T follicular helper cell (primary cell): ENCODE measurements at places on chromosomes 16 and 17.

- DNase-seq, result no peak
These were observed 5.6 kb downstream of the TOP3A start for GRCh38 chr17:18309202-18309601.

DNA sequence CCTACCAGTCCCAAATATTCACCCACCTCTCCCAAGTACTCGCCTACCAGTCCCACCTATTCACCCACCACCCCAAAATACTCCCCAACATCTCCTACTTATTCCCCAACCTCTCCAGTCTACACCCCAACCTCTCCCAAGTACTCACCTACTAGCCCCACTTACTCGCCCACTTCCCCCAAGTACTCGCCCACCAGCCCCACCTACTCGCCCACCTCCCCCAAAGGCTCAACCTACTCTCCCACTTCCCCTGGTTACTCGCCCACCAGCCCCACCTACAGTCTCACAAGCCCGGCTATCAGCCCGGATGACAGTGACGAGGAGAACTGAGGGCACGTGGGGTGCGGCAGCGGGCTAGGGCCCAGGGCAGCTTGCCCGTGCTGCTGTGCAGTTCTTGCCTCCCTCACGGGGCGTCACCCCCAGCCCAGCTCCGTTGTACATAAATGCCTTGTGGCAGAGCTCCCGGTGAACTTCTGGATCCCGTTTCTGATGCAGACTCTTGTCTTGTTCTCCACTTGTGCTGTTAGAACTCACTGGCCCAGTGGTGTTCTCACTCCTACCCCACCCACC is 29.8 kb downstream of the POLR2A start:
- DNase-seq, result no peak

GRCh38 chr16:66134875-66135274 is 231.6 kb upstream of the CDH5 start:
- no peak for DNase-seq

DNA sequence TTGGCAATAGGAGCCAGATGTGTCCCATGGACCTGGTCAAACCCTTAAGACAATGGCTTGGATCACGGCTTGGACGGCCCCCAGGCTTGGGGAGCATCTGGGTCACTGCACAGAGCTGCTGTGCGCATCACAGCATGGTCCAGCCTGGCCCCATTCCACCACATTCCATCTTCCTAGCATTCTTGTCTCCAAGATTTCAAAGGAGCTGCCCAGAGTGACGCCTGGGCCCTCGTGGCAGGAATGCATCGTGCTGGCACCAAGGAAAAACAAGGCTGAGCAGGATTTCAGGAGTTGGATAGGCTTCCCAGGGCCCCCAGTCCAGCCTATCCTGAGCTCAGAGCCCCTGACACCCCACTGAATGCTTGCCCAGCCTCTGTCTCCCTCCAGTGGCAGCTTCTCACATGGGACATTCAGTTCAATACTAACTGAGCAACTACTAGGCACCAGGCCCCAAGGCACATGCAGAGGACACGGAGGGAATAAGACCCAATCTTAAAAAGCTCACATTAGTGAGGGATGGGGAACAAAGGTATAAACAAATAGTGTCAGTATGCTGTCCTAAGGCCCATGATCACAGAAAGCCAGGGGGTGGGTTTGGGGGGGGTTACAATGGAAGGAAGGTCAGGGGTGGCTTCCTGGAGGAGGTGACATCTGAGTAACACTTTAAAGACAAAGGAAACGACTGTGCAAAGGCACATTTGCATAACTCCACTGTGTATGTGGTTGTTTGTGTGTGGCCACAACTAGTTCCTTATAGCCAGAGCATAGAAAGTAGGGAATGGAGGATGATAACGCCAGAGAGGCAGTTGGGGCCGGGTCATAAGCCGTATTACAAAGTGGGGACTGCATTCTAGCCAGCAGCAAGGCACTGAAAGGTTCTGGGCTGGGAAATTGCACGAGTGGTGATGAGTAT is 34.1 kb downstream of the TK2 start:
- DNase-seq, result no peak

DNA sequence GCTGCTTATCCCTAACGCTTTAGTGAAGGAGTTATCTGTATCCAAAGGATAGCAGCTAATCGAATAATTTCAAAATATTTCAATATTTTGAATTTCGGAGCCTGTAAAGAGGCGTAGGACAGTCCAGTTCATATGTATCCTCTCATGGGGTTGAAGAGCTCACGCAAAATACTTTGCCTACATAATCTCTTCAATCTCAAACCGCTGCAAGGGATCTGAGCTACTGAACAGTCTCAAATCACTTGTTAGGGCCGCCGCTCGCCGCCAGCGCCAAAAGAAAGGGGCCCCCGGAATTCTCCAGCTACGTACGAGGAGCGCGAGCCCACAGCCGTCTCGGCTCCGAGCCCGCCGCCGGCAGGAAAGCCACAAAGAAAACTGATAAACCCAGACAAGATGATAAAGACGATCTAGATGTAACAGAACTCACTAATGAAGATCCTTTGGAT is 601 bp upstream of the RFWD3 start:
- no peak for DNase-seq

DNA sequence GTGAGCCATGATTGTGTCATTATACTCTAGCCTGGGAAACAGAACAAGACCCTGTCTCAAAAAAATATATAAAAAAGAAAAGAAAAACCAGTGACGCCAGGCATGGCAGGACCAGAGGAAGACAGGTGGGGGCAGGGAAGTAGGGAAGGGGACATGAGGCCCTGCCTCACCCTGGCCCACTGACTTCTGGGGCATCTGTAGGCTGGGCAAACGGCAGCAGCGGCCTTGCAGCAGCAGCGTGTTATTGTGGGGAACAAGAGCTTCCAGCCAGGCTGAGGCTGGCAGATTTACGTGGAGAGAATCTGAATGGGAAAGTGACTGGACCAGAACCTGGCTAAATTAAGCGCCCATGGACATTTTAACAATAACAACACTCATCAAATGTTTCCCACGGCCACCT is 19.4 kb downstream of the CMTM4 start:
- no peak for DNase-seq

- no peak for DNase-seq
These were observed 207.9 kb upstream of the RBFOX1 start for GRCh38 chr16:7124701-7125100.

- DNase-seq, result no peak
These were observed 16.7 kb downstream of the DNAJA3 start for GRCh38 chr16:4442371-4442770.

DNA sequence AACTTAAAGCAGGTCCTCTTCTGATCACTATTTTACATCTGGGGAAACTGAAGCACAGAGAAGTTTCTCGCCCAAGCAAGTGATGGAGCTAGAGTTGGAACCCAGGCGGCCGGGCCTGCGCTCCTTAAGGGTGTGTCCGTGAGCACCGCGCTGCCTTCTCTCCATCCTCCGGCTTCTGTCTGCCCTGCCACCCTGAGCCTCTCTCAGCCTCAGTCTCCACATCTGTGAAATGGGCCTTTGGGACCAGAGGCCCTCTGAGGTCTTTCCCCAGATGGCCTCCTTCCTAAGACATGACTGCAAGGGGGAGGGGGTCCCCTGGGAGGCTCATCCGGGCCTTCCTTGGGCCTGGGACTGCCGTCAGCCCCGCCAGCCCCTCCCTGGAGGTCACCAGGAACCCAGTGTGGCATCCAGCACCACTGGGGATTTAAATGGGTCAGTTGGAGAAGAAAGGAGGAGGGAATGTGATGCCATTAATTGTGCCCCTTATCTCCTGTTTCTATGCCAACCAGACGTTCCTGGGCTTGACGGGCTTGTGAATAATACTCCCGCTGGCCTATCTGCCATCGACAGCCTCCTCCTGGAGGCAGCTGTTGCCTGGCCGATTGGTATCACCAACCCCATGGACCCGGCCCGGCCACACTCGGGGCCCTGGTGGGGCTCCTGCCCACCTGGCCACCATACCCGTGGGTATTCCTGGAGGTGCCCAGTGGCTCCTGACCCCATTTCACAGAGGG is 5.1 kb downstream of the ZFPM1 start:
- DNase-seq, result no peak

DNA sequence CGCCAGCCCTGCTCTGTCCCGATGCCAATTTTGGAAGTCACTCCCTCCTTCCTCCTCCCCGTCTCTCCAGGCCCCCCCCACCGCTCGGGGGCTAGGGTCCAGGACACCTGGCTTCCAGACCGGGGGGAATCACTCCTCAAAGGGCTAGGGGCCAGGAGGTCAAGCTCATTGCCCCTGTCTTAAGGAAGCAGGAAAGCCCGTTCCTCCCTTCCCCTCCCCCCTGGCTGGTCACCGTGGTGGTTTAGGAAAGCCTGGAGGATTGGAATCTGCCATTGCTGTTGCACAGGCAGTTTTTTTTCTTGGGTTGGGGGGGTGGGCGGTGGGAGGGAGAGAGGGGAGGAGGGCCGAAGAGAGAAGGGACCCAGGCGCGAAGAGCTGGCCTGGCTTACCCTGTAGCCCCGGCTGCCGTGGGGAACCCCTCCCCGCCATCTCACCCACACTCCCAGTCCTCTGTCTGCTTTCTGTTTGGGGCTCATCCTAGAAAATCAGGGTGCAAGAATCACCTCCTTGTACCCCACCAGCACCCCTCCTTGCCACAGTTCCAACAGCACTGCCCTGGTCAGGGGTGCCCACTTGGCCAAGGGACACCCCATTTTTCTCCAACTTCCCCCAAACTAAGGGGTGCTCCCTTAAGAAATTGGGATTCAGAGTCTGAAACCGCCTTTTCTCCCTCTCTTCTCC is 2.9 kb upstream of the BCL6B start:
- DNase-seq, result no peak

- DNase-seq, result no peak
These were observed 652 bp downstream of the ARL5C start for GRCh38 chr17:39165178-39165840.

- no peak for DNase-seq
These were observed 62.9 kb downstream of the ADCY9 start for GRCh38 chr16:4053301-4053845.
